ENCODE measurements at places on chromosomes 6 and 20. TPM values are rescaled to one million over a fixed set of nuclear protein-coding genes. Genes with fewer than 3 reads are reported as not detected.

- DNase-seq = peak; percentile 6
- H3K27ac ChIP-seq = no peak overlapping the region
- H3K27me3 ChIP-seq = peaks cover 94% of the 10 kb centered on the region
Measured at GRCh38 chr20:63121246-63121645, 94.7 kb downstream of the YTHDF1 start.

Gene MATN4
- not detected for total RNA-seq

- H3K27me3 ChIP-seq = no peaks in the 10 kb centered on the region
- DNase-seq = no peak
- H3K4me1 ChIP-seq = peaks cover 6% of the 10 kb centered on the region
Measured at GRCh38 chr6:42375007-42375635, 76.6 kb downstream of the TRERF1 start.

GRCh38 chr20:17043323-17043722, 183.5 kb upstream of the PCSK2 start:
- no peaks in the 10 kb centered on the region for H3K4me1 ChIP-seq
- no peak overlapping the region for H3K4me3 ChIP-seq
- no peaks in the 10 kb centered on the region for H3K36me3 ChIP-seq
- no peak overlapping the region for H3K27ac ChIP-seq

DNA sequence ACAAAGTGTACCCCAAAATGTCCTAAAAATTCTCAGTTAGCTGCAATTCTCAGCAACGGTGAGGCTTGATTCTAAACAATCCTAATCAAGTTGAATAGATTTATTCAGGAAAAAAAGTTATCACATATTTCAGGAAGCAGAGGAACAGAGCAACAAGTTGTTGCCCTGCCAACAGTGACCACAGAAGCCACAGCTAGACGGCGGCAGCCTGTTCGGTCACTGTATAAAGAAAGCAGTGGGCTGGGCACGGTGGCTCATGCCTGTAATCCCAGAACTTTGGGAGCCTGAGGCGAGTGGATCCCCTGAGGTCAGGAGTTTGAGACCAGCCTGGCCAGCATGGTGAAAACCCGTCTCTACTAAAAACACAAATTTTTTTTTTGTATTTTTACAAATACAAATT, 171.2 kb upstream of the BMP5 start:
- no peak overlapping the region for H3K4me3 ChIP-seq
- H3K27me3 ChIP-seq = no peaks in the 10 kb centered on the region
- H3K4me1 ChIP-seq = no peaks in the 10 kb centered on the region
- H3K36me3 ChIP-seq = no peaks in the 10 kb centered on the region
- H3K27ac ChIP-seq = no peak overlapping the region
- peak; percentile 15 for DNase-seq

Gene DLL1
- 11.7 TPM for total RNA-seq

- H3K4me1 ChIP-seq = peaks cover 97% of the 10 kb centered on the region
- H3K27ac ChIP-seq = peak overlapping the region; percentile 98
- no peaks in the 10 kb centered on the region for H3K27me3 ChIP-seq
- H3K4me3 ChIP-seq = no peak overlapping the region
Measured at GRCh38 chr6:7143476-7143974, 35.8 kb downstream of the RREB1 start.

Gene C6orf15
- total RNA-seq = not detected

DNA sequence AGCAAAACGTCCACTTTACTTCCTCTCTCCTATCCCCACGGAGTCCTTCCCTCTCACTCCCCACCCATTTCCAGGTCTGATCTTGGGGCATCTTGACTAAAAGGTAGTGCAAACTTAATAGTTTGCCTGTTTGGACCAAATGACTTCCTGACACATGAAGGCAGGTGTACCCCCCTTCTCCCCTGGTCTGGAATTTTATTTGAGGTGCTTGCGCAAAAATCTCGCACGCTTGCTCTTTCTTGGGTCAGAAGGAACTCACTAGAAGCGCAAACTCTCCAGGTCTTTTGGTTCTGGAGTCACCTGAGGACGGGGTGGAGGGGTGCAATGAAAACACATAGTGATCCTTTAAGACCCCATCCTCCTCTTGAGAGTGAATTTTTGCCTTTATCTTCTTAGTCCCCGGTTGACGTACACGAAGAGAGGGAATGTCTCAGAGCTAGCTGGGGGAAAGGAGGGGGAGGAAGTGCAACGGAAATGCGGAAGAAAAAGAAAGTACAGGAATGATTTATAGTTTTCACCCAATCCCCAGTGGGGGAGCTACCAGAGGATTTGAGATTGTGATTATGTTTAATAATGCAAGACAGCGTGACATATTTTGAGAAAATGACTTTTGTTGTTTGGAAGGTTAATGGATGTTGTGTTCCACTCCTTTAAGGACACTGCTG, 4.9 kb downstream of the ADGRB3 start:
- no peak for DNase-seq
- peaks cover 21% of the 10 kb centered on the region for H3K4me1 ChIP-seq
- H3K27me3 ChIP-seq = peaks cover 58% of the 10 kb centered on the region
- H3K27ac ChIP-seq = peak overlapping the region; percentile 75
- no peaks in the 10 kb centered on the region for H3K36me3 ChIP-seq

DNA sequence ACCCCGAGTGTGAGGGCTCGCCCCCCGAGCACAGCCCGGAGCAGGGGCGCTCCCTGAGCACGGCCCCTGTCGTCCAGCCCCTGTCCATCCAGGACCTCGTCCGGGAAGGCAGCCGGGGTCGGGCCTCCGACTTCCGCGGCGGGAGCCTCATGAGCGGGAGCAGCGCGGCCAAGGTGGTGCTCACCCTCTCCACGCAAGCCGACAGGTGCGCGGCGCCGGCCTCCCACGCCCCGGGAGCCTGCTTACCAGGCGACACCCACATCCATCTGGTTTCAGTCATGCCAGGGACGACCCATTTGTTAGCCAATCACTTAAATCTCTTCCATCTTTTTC, 73.5 kb upstream of the PBOV1 start:
- H3K36me3 ChIP-seq = no peaks in the 10 kb centered on the region
- H3K27me3 ChIP-seq = no peaks in the 10 kb centered on the region
- no peak overlapping the region for H3K4me3 ChIP-seq
- H3K27ac ChIP-seq = no peak overlapping the region
- no peak for DNase-seq
- H3K4me1 ChIP-seq = no peaks in the 10 kb centered on the region

DNA sequence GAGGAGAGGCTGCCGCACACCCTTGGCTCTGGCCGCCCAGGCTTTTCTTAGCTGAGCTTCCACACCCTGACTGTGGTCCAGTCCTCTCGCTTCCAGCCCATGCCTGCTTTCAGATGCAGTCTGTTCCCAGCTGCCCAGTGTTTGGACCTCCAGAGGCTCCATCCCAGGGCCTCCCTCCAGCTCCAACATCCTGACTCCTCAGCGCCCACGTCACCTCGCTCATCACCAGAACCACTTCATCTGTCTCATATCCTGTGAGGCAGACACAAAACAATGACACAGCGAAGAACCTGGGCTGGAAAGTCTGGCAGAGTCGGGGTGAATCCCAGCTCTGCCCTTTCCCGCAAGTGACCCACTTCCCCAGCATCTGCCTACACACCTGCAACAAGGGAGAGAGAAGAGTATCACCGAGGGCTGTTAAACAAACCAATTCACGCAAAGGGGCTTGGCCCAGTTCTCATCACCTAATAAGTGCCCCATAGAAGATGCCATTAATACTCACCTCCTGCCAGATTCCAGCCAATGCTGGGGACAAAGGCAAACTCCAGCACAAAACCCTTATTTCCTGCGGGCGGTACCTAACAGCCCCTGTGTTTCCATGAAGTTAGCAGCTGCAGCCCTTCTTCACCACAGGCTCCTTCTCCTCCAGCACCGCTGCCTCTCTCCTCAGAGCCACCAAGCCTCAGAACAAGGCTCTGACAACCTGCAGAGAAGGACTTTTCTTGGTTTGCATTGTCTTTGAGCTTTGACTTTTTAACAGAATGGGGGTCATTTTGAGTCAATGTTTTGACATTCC, 133.4 kb upstream of the CDH4 start:
- peaks cover 8% of the 10 kb centered on the region for H3K4me1 ChIP-seq
- H3K27ac ChIP-seq = no peak overlapping the region
- H3K36me3 ChIP-seq = no peaks in the 10 kb centered on the region
- H3K27me3 ChIP-seq = peaks cover 17% of the 10 kb centered on the region
- no peak overlapping the region for H3K4me3 ChIP-seq

DNA sequence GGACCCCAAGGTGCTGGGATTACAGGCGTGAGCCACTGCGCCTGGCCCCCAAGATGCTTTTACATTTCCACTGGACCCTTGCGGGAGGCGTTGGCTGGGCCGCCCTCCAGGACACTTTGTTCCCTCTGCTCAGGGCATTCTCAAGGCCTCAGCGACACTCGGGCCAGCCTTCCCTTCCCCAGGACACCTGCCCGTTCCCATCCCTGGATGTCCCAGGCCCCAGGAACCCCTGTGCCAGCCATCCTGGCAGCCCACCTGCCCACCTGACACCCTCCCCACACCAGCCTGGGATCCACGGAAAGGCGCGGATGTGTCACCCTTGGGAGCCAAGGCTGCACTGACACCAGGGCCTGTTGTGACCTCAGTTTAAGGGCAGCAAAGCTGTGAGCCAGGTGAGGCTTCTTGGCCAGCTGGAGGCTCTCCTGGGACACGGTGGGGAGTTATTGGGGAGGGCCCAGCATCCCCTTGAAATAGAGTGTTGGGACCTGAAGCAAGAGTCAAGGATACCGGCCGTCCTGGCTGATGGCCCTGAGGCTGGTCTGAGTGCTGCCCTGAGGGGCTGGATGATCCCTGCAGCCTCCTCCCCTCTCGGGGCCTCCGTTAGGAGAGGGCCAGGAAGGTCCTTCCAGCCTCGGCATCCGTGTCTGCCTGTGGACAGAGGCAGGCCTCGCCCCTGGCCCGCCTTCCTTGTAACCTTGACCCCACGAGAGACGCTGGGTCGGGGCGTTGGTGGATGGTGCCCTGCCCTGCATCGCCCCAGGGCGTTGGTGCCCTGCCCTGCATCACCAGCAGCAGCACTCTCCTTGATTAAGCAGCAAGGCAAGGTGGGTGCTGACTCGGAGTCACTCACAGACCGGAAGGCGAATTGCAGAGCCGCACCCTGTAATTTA, 84.2 kb upstream of the BHLHE23 start:
- DNase-seq = peak; percentile 10
- no peaks in the 10 kb centered on the region for H3K4me1 ChIP-seq
- no peak overlapping the region for H3K4me3 ChIP-seq
- H3K36me3 ChIP-seq = no peaks in the 10 kb centered on the region
- no peak overlapping the region for H3K27ac ChIP-seq

- peak overlapping the region; percentile 85 for H3K4me3 ChIP-seq
- H3K4me1 ChIP-seq = peaks cover 32% of the 10 kb centered on the region
- no peaks in the 10 kb centered on the region for H3K36me3 ChIP-seq
- peak overlapping the region; percentile 96 for H3K27ac ChIP-seq
Measured at GRCh38 chr6:26205625-26206574, 118.7 kb downstream of the HFE start.
